GM12878 (cell line): ENCODE measurements at places on chromosomes 4 and X.

DNA sequence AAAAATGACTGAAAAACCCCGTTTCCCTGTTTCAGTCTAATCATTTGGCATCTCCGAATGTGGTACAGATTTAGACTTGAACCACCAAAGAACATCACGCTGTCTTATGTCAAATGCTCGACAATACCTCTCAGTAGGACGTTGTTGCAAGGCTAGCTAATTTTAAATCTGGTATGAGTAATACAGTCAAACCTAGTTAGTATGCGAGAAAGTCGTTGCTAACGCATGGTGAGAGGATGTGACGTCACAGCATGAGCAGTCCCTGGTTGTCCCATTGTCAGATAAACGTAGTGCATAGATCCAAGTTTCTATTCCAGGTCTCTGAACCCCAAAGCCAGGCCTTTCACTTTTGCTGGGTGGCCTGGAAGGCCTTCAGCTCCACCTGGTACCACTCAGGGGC, 44.7 kb downstream of the SETD7 start:
- DNase-seq: no peak

- peak; percentile 64 for DNase-seq
These were observed 16.7 kb downstream of the MAD2L1 start for GRCh38 chr4:120049732-120050494.

DNA sequence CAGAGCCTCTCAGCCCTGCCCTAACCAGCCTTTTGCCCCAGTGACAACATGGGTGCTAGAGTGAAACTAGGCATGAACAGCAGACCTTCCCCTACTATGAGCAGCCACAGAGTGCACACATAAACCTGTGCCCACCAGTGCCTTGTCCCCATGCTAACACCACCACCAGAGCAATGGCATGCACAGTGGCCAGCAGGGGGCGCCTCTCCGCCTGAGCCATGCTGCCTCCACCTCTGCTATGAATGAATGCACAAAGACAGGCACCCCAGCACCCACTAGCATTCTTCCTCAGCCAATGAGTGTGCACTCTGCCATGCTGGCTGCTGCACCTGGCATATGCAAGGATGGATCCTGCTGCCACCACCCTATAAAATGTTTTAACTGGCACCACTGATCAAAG, 286.9 kb upstream of the FGF16 start:
- no peak for DNase-seq

DNA sequence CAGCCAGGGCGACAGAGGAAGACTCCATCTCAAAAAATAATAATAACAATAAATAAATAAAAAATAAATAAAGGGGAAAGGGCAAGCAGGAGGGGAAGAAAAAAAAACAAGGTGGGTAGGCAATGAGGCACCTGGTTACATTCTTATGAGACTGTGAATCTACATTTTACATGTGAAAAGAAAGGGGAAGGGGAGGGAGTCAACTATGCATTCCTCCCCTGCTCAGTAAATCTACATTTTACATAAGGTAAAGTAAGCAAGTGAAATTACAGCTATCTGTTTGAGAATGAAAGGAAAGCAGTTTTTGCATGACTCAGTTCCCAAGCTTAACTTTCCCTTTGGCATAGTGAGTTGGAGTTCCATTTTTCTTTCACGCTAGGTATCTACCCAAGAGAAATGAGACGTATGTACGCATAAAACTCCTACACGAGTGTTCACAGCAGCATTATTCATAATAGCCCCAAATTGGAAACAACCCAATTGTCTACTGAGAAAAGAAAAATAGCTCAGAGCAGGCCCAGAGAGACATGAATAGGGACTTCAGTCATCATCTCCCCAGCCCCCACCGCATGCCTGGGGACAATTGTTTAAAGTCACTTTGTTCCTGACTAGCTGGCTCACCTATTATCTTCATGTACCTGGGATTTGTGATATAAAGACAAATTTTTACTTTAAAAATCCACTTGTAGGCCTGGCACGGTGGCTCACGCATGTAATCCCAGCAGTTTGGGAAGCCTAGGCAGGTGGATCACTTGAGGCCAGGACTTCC, 52.4 kb downstream of the DDX3X start:
- no peak for DNase-seq

DNA sequence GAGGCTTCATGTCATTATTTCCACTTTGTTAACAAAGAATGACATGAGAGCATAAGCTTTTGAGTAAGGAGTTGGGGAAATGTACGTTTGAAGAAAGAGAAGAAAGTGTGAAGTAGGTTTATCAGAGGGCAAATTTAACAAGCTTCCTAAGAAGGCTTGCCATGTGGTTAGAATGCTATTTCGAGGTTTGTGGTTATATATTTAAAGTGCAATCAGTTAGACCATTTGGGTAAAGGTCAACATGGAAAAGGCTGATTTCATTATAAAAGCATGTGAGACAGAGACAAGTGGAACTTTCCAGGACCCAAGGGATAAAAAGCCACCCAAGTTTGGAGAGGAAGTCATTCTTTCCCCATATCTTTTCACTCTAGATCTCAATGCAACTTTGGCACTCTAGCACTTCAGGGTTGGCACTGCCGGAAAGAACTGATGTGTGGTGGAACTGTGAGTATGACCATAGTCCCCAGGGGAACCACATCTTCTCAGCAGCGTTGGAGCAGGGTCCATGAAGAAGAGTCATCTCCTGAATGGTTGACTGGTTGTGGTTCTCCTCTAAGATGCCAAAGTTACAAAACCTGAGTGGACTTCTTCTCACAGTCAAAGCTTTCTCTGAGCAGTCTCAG, 529.9 kb downstream of the MID1IP1 start:
- DNase-seq: peak; percentile 62

DNA sequence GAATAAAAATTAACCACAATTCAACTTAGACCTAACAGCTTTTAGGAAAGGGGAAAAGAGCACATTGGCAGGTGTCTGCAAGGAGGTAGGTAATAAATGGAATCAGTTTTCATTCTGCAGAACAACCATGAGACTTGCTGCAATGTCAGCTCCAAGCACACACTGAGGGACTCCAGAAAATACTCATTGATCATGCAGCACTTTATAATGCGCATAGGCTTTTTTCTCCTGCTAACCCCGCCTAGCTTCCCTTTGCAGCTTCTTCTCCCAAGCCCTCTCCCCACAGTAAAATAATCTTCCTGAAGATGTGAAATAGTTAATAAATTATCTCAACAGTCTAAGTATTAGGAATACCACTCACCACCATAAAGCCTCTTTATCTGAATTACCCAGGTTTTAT, 36.9 kb downstream of the ANKRD17 start:
- no peak for DNase-seq

DNA sequence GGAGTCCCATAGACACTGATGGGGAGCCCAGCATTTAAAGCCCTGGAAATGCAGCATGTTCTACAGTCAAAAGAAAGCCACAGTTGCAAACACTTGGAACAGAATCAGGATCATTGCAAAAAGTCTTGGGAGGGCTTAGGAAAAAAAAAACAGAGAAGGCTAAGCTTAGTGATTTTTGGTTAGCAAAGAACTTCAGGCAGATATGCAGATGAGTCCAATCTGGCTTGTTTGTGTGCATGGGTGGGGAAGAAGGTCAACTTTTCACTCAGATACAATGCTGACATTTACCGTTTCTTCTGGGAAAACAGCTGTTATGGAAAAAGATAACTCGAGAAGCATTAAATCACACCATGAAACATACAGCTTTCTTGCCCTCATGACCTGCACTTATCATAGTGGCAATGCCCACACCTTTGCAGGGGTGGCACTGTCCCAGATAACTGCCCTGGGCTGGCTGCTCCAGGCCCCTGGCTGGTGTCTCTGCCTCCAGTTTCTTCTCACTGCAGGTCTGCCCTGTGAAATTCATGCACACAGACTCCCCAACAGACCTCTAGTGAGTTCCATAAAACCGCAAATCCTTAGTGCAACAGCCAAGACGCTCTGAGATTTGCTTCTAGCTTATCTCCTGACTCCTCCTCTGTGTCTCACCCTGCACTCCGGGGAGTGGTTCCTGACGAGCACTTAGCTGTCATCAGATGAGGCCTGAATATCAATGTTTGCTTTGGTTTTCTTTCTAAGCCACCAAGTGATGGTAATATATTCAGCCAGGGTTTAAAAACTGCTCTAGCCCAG, 99.2 kb downstream of the DRD5 start:
- no peak for DNase-seq

DNA sequence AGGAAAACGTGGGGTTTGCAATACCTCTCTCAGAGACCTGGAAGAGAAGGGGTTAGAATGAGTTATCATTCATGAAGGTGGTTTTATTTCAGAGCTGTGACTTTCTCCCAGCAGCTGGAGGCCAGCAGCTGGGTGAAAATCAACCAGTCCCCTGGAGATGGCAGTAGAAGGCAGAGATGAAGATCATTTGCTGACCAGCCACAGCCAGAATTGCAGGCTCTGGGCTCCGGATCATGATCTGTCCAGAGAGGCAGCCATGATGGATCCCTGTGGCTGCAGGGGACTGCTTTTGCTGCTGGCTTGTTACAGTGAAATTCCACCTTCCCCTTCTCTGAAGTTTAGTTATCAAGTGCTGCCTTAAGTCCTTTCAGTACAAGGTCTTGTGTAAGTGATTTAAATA, 46.9 kb upstream of the TAB3 start:
- DNase-seq: no peak

DNA sequence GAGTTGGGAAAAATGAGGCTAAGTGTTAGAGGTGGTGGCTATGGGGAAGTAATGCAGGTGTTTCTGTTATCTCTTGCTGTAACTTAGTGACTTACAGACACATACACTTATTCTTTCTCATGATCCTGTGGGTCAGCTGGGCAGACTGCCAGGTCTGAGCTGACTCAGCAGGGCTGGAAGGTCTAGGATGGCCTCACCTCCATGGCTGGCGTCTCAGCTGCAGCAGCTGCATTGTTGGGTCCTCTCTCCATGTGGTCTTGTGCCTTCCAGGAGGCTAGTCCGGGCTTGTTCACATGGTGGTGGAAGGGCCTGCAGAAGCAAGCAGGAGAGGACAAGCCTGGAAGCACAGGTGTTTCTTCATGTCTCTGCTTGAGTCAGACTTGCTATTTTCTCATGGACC, 172.7 kb downstream of the NHS start:
- peak; percentile 56 for DNase-seq
